Spleen (tissue), 13 donors: ENCODE measurements at places on chromosomes 2 and 18. TPM values are rescaled to one million over a fixed set of nuclear protein-coding genes. Genes with fewer than 3 reads are reported as not detected.

Gene NYAP2
- 0.17 TPM for total RNA-seq

Gene SCG2
- total RNA-seq, result not detected

Gene TMX3
- total RNA-seq, result 74.5 TPM

Gene RAB6D
- not detected for total RNA-seq

Gene EMILIN1
- 112 TPM for total RNA-seq

Gene SPEG
- total RNA-seq, result 2.3 TPM

DNA sequence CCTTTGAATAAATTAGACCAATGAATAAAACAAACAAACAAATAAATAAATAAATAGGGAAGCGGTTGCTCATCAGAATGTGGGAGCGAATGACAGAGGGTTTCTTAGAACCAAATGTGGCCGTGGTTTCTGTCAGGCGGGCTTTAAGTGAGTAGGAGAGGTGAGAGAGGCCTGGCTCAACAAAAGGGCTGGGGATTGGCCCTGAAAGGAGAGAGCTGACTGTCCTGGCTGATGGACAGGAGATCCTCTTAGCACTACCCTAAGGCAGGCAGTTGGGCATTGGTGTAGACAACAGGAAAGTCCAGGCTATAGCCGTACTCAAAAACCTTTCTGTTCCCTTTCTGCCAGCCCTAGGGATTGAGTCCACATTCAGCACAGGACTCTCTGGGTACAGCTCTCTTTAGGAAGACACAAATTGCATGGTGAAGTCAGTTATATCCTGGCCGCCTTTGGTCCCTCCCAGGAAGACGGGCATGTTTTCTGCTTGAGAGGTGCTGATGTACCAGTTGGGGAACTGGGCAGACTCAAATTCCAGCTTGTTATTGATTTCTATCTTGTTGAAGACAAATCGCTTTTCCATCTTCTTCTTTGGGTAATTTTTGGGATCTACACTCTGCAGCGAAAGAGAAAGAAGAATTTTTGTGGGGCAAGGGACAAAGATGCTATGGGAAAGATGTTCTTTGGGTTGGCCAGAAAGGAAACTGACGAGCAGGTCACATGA, 6.5 kb downstream of the IL1B start:
- DNase-seq, result no peak

- DNase-seq, result no peak
Measured at GRCh38 chr18:63439334-63439733, 17.1 kb upstream of the VPS4B start.

GRCh38 chr2:159903443-159904126, 105.6 kb upstream of the CD302 start:
- peak; percentile 88 for DNase-seq

DNA sequence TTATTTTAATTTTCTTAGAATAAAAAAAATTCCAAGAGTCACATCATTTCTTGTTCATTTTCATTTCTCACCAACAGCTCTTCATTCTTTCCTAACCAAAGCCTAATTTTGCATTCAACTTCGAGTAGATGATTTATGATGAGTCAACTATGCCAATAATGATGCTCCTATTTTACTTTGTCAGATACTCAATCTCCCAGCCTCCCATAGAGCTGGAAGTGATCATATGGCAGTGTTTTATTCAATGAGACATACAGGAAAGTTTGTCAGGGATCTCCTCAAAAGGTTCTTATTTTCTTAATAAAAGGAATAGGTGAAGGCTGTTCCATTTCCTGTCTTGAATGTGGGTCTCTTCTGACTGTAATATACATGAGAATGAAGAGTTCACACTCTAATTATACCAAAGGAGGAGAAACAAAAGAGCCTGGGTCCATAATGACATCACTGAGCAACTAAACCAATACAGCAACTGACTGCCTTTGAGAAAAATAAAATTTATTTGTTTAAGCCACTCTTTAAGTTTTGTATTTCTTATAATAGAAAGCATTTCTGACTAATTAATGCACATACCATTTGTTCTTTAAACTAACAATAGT, 231.2 kb upstream of the CYP26B1 start:
- no peak for DNase-seq

DNA sequence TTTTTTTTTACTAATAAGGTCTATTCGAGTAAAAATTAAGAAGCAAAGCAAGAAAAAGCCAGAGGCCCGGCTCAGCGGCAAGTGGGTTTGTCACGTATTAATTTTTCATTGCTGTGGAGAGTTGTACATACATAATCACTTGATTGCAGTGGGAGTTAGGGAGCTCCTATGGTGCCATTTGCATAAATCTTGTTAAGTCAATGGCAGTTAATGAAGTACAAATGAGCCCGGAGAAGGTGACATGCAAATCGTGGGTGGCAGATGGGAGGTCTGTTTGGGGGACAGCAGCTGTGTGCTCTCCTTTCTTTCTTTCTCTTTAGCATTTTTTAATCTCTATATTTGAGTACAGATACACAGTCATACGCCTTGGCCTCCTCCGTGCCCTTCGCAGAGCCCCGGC, 317.0 kb downstream of the AGAP1 start:
- DNase-seq, result no peak

DNA sequence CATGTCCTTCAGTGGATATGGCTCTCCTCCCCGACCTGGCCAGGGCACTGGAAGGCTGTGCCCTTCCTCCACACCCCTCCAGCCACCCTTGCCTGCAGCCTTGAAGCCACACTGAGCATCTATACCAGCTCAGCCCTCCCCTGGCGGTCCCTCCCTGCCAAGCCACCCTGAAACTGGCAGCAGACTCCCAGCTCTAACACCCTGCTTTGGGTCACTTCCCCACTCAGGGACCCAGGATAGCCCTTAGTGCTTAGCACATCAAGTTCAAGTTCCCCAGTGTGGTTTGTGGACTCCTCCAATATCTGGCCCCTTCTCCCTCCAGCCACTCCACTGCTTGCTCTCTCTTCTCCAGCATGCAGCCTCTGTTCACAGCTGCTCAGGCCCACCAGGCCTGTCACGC, 89.4 kb downstream of the TNS1 start:
- no peak for DNase-seq

GRCh38 chr2:212530991-212531390, 7.6 kb downstream of the ERBB4 start:
- no peak for DNase-seq

GRCh38 chr2:185255566-185255965, 483.0 kb upstream of the FSIP2 start:
- no peak for DNase-seq

DNA sequence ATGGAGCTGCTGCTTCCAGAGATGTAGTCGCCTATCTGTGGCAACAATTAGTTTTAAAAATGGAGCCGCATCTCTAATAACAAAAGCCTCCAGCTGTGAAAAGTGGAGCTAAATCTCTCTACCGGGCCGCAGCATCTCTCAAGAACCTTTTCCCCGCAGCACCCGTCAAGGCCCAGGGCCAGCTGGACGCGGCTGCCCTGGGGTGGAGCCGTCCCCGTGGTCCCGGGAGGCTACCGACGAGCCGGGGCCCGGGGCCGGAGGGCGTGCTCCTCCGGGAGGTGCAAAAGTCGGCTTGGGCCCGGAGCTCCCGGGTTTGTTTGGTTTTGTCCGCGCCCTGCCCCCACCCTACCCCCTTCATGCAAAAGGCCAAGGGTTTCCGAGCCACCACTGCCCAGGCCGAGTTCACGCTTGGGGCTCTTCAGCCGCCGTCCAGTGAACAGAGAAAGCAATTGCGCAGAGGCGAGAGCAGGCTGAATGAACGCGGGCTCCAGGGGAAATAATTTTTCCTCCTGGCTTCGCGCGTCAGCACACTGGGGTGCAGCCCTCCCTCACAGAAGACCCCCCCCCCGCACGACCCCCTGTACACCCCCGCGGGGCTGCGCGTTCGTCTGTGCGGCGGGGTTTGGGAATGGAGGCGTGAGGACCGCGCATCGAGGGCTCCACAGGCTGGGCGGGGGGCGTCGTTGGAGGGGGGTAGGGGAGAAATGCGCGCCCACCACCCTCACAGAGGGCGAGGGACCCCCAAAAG, 557 bp upstream of the GREB1L start:
- no peak for DNase-seq

DNA sequence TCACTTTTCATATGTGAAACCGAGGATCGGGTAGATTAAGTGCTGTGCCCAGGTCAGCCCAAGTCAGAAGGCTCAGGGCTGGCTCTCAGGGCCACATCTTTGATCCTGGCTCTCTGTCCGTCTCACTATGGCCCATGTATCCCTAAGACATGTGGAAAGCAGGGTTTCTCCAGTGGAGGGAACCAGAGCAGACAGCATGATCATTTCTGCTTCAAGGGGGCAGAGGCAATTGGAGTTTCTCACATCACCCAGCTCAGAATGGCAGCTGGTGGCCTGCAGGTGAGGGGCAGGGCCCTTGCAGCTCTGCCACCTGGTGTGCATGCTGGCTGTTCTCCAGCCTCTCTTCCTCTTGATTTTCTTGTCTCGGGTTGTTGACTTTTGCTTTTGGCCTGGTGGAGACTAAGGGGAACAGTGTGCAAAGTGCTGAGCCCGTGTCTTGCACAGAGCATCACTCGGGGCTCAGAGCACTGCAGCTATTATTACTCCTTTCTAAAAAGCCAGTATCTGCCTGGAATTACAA, 27.0 kb downstream of the LDLRAD4 start:
- DNase-seq, result peak; percentile 37

DNA sequence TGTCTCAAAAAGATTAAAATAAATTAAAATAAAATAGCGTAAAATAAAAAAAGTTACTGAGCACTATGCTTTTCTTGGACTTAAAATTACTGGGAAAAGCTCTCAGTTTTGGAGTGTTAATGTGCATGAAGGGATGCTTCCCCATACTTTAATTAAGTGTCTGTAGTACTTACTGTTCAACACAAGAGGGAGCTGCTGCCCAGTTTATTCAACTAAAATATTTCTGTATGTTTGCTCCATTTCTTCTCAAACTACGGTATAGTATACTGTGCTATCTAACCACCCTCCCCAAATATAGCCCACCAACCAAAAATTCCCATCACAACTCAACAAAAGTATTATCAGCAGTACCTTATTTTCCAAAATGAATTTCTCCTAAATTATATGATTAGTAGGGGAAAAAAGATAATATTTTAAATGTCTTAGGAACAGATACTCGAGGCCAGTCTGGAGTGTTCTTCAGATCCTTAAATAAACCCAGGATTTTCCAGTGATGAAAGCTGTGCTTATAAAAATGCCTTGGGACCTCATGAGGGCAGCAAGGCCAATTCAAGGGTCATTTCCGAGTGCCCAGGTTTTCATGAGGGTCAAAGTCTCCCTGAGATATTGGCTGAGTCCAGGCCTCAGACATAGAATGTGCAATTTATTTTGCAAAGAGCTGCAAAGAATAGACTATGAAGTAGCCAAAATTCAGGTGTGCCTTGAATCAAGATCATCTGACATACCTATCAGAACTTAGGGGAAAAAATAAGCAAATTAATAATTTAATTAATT, 64.1 kb downstream of the CHRNA1 start:
- no peak for DNase-seq

GRCh38 chr2:2806711-2807110, 475.6 kb upstream of the MYT1L start:
- DNase-seq, result no peak

DNA sequence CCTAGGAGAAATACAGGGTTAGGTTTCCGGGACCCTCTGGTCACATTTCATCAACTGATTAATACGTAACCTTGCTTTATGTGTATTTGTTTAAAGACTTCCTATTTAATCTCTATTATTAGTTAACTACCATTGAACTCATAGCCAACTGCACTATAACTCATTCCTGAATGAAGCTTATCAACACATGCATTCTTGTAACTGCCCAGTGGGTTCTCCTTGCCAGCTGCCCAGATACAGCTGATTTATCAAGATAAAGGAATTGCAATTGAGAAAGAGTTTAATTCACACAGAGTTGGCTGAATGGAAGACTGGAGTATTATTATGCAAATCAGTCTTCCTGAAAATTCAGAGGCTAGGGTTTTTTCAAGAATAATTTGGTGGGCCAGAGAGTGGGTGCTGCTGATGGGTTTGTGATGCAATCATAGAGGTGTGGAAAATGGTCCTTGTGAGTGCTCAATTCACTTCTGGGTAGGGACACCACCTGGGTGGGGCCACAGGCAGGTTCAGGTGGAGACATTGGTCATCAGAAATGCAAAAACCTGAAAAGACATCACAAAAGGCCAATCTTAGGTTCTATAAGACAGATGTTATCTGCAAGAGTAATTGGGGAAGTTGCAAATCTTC, 21.1 kb upstream of the NOSTRIN start:
- DNase-seq, result no peak

DNA sequence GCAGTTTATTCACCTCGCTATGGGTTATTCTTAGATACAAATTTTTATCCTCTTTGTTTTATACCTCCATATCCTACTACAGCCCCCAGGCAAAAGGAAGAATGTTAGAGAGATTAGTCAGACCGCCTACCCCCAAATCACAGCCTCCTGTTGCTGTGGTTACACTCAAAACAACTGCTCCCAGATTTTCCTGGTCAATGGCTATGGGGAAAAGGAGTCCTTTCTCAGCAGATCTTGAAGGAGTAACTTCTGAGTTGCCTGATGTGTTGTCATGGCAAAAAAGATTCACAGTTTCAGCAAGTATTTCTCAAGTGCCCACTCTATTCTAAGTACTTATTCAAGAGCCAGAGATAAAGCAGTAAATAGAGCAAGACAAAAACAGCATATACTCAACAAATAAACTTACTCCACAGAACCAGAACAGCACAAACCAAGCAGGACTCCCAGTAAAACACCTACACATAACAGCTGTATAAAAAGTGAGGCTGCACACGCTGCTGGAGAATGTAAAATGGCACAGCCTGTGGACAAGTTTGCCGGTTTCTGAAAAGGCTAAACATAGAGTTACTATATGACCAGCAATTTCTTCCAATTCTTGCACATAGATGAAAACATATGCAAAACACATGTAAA, 104.8 kb downstream of the NOL10 start:
- no peak for DNase-seq

DNA sequence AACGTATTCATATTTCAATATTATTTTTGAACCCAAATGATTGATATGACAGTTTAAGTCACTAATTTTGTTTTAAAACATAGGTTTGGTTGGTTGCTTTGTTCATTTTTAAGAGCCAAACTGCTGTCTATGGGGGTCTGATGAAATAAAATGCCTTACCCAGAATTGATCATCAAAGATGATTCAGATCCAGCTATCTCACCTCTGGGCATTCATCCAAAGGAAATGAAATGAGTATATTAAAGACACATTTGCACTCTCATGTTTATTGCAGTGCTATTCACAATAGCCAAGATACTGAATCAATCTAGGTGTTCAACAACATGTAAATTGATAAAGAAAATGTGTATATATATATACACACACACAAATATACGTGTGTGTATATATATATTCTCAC, 326.9 kb upstream of the GULP1 start:
- DNase-seq, result no peak

- DNase-seq, result no peak
Measured at GRCh38 chr2:205218056-205218455, 464.2 kb upstream of the NRP2 start.

DNA sequence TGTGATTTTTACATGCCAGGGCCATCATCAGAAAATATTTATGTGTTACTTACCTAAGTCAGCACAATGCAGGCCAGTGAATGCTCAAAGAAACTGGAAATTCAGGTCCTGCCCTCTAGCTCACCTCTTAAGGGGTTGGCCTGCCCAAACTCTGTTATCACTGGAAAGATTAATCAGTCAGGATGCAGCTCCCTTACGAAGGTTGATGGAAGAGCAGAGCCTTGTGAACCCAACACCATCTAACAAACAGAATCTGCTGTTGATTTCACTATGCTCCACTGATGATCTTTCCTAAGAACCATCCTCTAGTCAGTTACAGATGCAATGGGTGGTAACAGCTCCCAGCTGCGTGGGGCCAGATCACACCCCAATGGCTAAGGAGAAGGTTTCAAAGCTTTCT, 38.2 kb downstream of the SOX11 start:
- DNase-seq, result no peak

GRCh38 chr2:38462121-38462661, 85.1 kb upstream of the ATL2 start:
- no peak for DNase-seq
